ENCODE measurements at places on chromosomes 16 and 17. TPM values are rescaled to one million over a fixed set of nuclear protein-coding genes. Genes with fewer than 3 reads are reported as not detected.

The PHOSPHO1 gene
- total RNA-seq, result not detected

The TGFB1I1 gene
- 35.5 TPM for total RNA-seq

The KLHL10 gene
- total RNA-seq, result not detected

The TEX14 gene
- 0.11 TPM for total RNA-seq
